ENCODE measurements at places on chromosomes 3 and 15. TPM values are rescaled to one million over a fixed set of nuclear protein-coding genes. Genes with fewer than 3 reads are reported as not detected.

The GNAT1 gene
- total RNA-seq: not detected

The STT3B gene
- 65.1 TPM for total RNA-seq

The CTXN2 gene
- total RNA-seq: 0.52 TPM

The ARNT2 gene
- total RNA-seq: 5.4 TPM

The ITIH3 gene
- not detected for total RNA-seq

DNA sequence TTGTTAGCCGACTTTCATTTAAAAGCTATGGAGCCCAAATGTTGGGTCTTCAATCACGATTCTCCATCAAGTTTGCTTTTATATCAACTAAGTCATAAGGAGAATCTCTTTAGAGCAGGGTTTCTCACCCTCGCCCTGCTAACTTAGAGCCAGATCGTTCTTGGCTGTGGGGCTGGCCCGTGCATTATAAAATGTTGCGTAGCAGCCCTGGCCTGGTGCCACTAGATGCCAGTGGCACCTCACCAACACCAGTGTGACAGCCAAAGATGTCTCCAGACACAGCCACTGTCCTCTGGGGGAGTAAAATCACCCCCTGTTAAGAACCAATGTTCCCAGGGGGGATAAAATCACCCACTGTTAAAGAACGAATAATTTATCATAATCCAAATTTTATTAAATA, 226.1 kb downstream of the OCA2 start:
- DNase-seq: no peak

GRCh38 chr15:43237842-43238470, 17.1 kb upstream of the EPB42 start:
- DNase-seq: no peak

- no peak for DNase-seq
These were observed 41.9 kb downstream of the KY start for GRCh38 chr3:134608771-134609435.

DNA sequence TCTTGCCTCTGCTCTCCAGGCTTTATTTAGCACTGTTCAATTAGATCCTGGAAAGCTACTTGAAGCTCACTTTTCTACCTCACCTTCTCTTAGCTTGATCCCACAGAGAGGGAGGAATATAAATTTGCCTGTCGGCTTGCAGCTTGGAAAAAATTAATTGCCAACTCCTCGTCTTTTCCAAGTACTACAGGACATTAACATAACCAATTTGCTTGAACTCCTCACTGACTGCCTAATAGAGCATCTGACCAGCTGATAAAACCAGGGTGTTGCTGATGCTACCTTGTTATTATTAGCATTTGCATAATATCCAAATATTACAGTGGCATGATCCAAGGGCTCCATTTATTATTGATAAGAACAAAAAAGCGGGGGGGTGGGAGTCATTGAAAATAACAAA, 561.8 kb downstream of the MCTP2 start:
- no peak for DNase-seq

- no peak for DNase-seq
These were observed 5.9 kb downstream of the STOML1 start for GRCh38 chr15:73986055-73986775.

GRCh38 chr3:82082796-82083195, 321.4 kb upstream of the GBE1 start:
- no peak for DNase-seq

DNA sequence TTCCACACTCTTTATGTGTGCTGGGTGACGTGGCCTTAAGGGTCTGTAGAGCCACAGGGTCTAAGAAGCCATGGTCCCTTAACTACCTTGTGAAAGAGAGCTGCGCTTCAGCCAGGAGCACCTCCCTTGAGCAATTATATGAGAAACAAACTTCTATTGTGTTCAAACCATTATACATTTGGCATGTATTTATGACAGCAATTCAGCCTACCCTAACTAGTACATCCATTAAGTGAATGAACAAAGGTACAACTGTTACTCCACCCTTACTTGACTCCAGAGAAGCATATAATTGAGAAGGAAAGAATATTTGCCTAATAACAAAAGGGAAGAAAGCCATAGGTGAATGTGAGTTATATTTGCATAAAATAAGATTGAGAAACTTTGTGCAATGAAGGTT, 69.8 kb upstream of the BOC start:
- no peak for DNase-seq

DNA sequence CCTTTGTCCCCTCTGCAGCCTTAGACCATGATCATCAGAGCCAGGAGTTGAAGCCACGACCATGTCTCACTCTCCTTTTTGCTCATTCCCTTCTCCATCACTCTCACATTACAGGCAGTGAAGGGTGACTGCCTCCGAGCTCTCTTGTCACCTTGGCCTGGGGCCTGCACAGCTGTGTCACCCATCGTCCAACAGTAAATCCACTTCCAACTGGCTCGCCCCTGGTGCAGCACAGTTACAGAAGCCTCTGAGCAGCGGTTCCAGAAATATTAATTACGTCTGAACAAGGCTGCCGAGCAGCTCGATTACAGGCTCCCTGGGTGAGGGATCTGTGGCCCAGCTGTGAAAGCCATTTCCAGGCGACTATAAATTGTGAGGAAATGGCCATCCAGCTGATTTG, 528.2 kb downstream of the NR2F2 start:
- no peak for DNase-seq

- DNase-seq: no peak
These were observed 46.2 kb downstream of the RGMA start for GRCh38 chr15:93042691-93043378.

GRCh38 chr15:73564255-73564654, 68.9 kb downstream of the NPTN start:
- no peak for DNase-seq

DNA sequence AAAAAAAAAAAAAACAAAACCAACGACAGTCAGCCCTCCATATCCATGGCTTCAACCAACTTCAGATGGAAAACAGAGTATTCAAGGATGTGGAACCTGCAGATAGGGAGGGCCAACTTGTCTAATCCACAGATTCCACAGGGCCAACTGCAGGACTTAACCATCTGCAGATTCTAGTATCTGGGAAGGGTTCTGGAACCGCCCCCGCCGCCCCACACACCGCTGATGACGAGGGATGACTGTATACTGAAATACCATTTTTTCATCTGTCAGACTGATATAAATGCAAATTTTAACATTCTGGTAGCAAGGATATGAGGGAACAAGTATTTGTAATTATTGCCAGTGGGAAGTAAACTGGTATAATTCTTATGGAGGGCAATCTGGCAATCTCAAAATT, 29.5 kb downstream of the ADPGK start:
- no peak for DNase-seq

- no peak for DNase-seq
These were observed 247.4 kb downstream of the GABRG3 start for GRCh38 chr15:27218426-27218825.

DNA sequence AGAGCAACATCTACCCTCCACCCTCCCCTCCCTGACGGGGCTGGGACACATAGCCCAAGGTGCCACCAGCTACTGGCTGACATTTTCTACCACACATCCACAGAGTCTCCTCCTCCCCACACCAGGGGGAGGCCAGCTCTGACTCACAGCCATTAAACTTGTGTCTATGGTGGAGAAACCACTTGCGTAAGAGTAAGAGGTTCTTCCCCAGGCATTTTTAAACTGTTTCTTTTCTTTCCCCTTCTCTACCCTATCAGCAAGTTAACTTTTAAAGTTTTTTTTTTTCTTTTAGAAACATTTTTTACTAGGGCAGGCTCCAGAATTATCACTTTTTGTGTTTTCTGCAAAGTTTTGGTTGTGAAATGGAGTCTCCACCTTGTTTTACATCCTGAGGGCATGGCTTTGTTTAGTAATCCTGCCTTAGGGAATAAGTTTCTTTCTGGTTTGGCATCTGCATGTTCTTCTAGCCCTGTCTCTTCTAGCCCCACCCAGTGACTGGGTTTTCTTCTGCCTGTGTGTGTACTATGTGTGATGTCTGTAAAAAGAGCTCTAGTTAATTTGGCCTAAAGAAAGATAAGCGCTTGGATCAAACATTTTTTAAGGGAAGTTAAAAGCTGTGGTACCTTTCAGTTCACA, 148.8 kb upstream of the GADL1 start:
- DNase-seq: no peak

DNA sequence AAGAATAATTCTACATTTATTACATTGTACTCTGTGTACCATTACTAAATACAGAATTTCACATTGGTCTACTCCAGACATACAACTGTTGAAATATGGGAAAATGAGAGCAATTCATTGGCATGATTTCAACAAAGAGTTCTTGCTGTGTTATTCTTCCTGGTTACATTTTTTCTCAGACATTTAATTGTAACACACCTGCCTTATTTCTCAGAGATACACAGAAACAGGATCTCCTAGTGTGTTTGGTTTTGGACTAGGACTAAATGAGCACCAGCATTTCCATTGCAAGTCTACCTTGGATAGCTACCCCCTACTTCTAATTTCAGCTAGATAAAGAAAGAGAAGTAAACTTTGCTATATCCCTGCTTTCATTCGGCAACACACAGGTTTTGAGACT, 274.3 kb upstream of the CNTN4 start:
- no peak for DNase-seq

GRCh38 chr3:43692085-43692855, 1.5 kb downstream of the ABHD5 start:
- DNase-seq: no peak

DNA sequence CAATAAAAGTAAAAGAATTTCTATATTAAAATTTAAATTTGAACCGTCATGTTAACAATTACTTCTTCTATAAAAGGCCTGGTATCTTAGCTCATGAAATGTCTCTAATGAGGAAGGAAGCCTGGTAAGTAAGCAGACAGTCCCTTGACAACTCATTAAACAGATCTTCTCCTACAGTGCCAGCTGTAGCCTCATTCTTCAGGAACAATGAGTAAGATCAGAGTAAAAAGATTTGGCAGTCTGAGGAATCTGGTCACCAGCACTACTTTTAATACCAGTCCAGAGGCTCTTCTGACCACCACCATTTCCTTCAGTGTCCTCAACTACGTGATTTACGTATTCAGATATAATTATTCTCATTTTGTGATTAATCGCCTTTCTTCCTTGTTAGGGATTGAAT, 955.0 kb upstream of the ALCAM start:
- no peak for DNase-seq

- no peak for DNase-seq
These were observed 4.5 kb upstream of the ULK3 start for GRCh38 chr15:74847432-74847831.

DNA sequence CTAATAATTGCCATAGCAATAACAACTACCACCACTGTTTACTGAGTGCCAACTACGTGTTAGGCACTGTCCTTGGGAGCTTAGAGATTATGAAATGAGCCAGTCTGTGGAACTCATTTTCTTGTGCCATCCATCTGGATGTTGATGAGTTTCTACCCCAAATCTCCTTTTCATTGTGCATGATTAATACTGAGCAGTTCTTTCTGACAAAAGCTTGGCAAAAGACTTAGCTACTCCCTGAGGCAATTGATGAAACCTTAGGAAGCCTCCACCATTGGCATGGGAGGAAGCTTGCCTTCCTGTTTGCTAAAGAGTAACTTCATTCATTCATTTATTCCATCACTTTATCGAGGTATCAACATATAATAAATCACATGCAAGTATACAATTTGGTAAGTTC, 39.8 kb downstream of the PRICKLE2 start:
- no peak for DNase-seq

- no peak for DNase-seq
These were observed 317.3 kb downstream of the ZBTB20 start for GRCh38 chr3:114829783-114830182.

- no peak for DNase-seq
These were observed 859.6 kb downstream of the ROBO1 start for GRCh38 chr3:78908236-78908635.

DNA sequence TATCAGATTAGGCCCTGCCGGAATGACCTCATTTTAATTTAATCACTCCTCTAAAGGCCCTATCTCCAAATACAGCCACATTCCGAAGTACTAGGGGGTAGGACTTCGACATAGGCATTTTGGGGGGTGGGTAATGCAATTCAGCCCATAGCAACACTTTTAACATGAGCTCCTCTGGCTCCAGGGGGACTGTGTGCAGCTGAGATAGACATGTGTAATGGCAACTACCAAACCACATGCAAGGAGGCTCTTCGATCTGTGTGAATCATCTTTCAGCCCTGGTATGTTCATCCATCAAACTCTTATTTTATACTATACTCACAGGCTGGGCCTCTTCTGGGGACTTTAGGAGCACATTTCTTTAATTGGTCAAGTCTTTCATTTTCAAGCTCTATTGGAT, 57.4 kb upstream of the PPARG start:
- no peak for DNase-seq

DNA sequence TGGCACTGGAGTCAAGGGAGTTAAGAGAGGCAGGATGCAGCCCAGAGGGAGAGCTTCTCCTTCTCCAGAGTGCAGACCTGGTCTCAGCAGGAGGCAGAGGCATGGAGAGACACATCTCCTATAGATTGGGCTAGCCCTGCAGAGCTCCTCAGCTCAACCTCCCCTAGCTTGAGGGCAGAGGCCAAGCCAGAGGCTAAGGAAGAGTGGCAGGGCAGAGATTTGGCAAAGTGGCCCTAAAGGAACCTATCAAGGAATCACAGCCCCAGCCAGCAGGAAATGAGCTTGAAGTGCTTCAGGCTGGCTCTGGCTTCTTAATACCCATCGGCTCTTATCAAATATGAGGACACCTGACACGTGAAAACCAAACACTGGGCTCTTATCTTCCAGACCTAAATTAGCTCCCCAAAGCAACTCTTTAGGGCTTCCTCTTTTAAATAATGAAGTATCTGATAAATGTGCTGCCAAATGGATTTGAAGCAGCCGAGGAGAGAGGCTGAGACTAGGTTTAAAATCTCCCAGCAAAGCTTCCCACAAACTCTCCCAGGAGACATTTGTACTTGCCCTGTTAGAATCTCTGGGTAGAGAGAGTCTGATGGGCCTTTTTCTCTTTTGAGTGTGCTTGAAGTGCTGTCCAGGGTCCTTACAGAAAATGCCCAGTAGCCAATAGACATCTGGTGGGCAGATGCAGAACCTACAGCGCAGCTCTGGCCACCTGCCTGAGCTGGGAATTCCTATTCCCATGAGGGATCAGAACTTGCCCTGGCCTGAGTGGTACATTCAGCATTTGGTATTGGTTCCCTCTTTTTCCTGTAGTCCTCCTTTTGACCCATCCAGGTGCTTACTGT, 271.4 kb downstream of the CLSTN2 start:
- peak; percentile 18 for DNase-seq

- no peak for DNase-seq
These were observed 168.4 kb upstream of the BCL6 start for GRCh38 chr3:187913617-187914033.

- no peak for DNase-seq
These were observed 26.5 kb upstream of the VEPH1 start for GRCh38 chr3:157529751-157530150.

- no peak for DNase-seq
These were observed 24.7 kb downstream of the SLC15A2 start for GRCh38 chr3:121918779-121919483.

GRCh38 chr15:71323584-71323983, 208.3 kb downstream of the THSD4 start:
- no peak for DNase-seq

- peak; percentile 57 for DNase-seq
These were observed 157.6 kb downstream of the NFKBIZ start for GRCh38 chr3:102006812-102007485.

GRCh38 chr3:150203273-150203672, 204.8 kb upstream of the TSC22D2 start:
- DNase-seq: no peak
